ENCODE measurements at places on chromosomes 12 and 14.

GRCh38 chr12:96033549-96034389 is 1.6 kb downstream of the LTA4H start:
- no peak for DNase-seq

GRCh38 chr14:31770271-31770670 is 209.1 kb downstream of the NUBPL start:
- no peak for DNase-seq

DNA sequence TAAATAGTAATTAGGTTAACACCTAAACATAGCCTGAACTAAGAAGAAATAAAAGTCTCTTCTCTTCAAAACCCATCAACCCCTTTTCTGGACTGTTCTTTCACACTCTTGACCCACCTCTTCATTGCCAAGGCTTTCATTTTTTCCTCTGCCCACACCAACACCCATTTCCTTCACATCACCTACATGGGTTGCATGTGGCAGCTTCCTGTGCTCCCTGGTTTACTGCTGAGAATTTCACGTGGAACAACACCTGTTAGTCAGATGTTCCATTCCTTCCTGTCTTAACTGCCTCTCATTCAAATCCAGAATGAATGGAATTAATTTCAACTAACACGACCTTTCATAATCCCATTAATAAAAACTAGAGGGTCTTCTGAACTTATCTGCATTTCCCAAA is 157.3 kb downstream of the BCAT1 start:
- no peak for DNase-seq

DNA sequence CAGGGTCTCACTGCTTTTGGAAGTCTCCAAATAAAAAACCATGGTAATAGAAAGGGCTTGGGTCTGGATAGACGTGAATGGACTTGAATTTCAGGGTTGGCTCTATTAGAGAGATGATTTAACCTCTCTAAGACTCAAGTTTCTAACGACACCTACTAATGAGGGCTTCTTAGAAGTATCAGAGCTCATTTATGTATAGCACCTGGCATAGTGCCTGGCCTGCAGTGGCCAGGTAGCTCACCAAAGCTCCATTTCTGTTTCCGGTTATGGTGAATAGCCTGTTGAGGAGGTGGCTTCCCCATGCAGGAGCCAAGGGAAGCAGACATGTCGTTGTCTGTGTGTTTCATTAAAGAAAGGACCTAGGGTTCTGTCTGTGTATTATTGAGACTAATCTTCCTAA is 108.6 kb downstream of the ETV6 start:
- no peak for DNase-seq

DNA sequence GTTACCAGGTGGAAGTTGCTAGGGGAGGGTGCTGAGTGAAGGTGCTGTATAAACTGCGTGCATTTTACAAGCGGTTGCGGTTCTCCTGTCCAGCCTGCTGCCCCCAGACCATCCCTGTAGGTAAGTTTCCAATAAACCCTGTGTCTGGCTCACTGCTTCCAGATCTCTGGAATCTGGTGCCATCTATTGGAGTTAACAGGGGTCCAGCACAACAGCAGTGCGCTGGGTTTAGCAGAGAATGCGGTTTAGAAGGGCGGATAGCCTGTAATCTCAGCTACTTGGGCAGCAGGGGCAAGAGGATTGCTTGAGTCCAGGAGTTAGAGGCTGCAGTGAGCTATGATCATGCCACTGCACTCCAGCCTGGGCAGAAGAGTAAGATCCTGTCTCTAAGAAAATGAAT is 4.9 kb downstream of the AACS start:
- no peak for DNase-seq

DNA sequence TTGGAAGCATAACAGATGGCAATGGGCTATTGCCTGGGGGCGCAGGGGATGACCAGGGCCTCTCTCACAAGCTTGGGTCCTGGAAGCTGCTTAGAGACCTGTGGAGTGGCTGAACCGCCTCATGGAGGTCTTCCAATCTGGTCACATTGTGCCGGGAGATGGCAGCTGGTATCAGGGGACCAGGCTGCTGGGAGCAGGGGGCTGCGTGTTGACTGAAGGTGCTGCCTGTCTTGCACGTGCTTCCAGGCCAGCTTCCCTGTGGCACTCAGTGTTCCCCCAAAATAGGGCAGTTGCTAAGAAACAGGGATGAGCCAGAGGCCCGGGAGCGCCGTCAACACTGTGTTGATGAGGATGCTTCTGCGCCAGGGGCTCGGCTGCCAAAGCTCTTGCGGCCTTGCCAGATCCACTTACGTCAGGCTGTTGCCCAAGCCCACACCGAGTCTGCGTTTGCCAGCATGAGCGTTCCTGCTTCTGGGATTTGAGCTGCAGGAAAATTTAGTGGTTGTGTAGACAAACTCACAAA is 39.8 kb downstream of the ELK3 start:
- DNase-seq, result no peak

DNA sequence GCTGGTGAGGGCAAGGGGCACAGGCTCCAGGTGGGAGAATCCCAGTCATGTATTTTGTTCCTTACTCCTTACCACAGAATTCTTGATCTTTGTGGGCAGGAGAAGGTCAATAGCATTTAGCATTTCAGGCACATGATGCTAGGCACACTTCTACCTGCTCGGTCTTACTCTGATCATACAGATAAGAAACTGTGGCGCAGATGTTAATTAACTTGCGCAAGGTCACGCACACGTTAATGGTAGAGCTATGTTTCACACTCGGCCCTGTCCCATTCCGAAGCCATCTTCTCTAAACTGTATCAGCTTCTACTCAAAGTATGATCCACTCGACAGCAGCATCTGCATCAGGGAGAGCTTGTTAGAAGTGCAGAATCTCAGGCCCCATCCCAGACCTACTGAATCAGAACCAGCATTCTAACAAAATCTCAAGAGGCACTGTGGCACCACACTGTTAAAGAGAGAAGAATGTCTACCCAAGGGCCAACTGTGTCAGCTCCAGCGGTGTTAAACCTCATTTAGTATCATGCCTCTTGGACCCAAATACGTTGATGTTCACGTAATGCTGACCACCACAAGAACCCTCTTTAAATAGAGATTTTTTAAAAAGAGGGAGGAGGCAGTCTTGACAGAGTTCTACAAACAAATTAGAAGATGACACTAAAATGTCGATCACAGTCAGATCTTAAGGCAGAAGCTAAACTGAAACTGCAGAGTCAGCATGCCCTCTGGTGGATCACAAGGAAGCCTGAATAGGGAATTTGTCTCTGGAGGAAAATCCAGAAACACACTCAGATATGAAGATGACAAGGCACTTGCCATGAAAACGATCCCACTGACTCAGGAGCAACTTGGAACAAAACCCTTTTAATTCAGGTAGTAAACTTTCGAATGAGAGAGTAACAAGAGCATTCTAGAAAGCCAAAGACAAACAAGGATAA is 7.3 kb downstream of the STXBP6 start:
- no peak for DNase-seq

DNA sequence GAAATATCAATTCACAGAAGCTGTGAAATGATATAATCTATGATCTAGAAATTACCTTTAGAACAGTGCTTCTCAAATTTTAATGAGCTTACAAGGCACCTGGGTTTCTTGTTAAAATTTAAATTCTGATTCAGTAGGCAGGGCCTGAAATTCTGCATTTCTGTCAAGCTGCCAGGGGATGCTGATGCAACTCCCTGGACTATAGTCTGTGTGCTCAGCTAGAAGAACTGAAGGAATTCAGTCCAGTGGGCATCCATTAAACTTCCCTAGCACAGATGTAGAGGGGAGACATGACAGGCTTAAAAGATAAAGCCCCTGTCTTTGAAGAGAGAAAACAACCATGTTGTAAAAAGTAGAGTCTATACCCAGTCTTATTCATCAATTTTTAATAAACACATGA is 441.8 kb downstream of the TMTC2 start:
- DNase-seq, result no peak

DNA sequence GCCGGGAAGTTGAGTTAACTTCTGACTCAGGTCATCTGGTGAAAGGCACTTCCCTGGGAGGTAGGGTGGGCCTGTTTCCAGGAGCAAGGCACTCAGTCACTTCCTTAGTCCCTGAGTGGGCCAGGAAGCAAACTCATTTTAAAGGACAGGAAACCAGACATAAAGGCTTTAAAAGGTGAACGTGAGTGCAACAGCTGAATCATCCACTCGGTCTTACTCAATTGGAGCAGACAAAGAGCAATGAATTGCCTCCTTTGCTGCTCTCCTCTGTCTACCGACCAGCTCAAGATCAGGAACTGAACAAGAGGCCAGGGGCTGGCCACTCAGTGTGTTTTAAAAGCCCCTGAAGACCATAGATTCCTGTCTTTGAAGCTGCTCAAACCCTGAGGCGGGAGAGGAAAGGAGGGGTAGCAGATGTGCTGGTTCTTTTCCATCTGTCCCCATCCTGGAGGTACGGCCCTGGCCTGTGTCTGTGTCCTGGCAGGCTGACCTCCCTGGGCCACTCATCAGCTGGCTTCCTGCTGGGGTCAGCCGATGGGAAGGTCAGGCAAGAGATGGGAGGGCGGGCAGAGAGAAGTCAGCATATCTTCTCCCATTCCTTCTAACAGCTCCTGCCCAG is 148.9 kb downstream of the PPM1H start:
- no peak for DNase-seq

DNA sequence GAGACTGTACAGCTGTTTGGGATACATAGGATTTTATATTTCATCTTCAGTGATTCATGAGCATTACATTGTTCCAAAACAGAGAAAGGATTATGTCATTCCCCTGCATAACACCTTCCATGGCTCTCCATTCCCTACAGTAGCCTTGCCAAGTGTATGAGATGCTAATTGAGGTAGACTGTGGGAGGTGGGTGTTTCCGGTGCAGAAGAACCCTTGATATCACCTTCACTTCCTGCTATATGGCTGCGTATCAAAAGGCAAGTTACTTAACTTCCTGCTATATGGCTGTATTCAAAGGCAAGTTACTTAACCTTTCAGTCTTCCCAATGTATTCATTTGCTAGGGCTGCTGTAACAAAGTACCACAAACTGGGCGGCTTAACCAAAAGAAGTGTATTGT is 11.2 kb downstream of the FAR2 start:
- DNase-seq, result no peak

- DNase-seq, result no peak
These were observed 143.8 kb downstream of the ADGRD1 start for GRCh38 chr12:131097202-131098177.

- no peak for DNase-seq
These were observed 79.4 kb downstream of the TBX3 start for GRCh38 chr12:114604606-114605005.

DNA sequence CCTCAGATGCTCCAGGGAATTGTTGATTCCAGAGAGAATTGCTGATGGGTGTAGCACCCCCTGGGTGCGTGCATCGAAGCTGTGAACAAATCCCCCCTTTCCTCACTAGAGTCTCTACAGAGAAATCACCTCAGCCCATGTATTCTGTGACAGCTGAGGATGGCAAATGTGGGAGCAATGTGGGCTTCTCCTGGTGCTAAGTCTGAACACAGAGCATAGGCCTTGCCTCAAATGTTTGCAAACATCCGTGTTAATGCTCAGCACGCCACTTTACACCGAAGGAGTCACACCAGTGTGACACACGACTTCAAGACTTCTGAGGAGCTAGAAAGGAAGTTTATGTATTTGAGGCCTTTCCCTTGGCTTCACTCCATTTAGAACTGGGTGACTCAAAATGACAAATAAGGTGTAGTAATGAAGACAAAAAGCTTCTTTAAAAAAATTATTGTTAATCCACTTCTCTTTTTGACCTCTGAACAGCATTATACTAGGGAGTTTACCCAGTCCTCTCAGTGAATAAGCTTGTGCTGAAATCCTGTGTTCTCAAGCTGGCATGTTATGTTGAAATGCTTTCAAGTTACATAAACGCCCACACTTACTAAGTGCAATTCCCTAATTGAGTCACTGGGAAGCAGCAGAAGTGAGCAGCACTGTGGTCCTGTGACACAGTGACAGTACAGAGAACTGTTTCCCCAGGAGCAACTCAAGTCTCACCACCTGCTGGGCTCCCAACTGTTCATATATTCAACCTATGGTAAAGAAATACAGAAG is 92.9 kb downstream of the FAR2 start:
- no peak for DNase-seq

DNA sequence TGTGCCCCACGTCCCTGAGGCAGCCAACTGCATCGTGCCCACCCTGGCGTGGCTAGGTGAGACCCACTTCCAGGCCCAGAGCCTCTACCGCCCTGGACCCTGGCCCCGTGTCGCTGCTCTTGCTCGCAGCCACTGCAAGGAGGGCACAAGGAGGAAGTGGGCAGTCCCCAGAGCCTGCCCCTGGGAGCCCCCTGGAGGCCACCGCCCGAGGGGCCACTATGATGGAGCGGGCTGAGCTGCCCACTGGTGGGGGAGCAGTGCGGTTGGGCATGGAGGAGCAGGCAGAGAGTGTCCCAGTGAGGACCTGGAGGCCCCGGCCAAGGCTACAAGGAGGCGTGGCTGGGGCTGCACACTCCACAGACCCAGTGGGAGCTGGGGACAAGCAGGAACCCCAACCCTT is 323.6 kb downstream of the PCNX1 start:
- DNase-seq, result no peak

DNA sequence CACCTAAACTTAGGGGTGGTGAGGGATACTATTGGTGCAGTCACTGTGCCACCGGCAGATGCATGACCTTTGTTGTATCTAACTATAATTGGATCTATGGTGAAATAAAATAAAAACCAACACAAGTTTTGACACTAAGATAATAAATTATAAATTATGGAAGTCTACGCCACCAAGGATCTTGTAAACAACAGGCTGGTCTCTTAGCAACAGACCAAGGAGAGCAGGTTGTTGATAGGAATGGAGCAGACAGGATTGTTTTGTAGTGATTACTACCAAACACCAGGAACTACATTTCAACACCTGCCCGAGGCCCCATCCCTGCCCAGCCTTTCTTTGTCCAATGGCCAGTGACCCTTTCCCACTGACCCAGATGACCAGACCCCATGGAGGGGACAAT is 1178.0 kb downstream of the VRK1 start:
- DNase-seq, result no peak

DNA sequence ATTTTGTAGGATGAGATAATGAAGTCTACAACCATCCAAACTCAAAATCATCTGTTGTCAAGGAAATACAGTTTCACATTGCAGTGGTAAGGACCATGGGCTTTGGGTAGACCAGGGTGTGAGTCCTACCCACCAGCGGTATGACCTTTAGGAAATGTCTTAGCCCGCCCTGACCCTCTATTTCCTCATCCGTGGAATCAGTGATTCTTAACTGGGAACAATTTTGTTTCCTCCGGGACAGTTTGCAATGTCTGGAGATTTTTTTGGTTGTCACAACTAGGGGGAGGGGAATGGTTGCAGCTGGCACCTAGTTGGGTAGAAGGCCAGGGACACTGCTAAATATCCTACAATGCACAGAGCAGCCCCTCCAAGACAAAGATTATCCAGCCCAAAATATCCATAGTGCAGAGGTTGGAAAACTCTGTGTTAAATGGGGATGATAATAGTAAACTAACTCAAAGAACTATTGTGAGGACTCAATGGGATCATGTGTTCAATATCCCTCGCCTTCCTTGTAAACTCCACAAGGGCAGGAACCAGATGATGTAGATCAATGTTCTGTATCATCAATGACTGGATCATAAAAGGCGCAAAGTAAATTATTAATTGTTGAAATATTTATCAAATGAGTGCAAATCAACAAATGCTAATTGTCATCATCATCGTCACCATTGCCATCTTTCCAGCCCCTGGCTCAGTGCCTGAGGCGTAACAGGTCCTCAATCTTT is 15.7 kb upstream of the IFT81 start:
- no peak for DNase-seq

GRCh38 chr12:52529417-52529816 is 9.2 kb upstream of the KRT5 start:
- DNase-seq, result no peak
